IMR-90 (cell line): ENCODE measurements at places on chromosomes 16 and 17. TPM values are rescaled to one million over a fixed set of nuclear protein-coding genes. Genes with fewer than 3 reads are reported as not detected.

- H3K36me3 ChIP-seq = peaks cover 4% of the 10 kb centered on the region
- H3K27me3 ChIP-seq = no peaks in the 10 kb centered on the region
- no peak overlapping the region for H3K27ac ChIP-seq
- H3K4me1 ChIP-seq = peaks cover 28% of the 10 kb centered on the region
Observed at GRCh38 chr17:61413661-61414126, 14.1 kb downstream of the TBX2 start.

The GRB2 gene
- 56.9 and 62.1 TPM in 2 replicates for polyA plus RNA-seq

DNA sequence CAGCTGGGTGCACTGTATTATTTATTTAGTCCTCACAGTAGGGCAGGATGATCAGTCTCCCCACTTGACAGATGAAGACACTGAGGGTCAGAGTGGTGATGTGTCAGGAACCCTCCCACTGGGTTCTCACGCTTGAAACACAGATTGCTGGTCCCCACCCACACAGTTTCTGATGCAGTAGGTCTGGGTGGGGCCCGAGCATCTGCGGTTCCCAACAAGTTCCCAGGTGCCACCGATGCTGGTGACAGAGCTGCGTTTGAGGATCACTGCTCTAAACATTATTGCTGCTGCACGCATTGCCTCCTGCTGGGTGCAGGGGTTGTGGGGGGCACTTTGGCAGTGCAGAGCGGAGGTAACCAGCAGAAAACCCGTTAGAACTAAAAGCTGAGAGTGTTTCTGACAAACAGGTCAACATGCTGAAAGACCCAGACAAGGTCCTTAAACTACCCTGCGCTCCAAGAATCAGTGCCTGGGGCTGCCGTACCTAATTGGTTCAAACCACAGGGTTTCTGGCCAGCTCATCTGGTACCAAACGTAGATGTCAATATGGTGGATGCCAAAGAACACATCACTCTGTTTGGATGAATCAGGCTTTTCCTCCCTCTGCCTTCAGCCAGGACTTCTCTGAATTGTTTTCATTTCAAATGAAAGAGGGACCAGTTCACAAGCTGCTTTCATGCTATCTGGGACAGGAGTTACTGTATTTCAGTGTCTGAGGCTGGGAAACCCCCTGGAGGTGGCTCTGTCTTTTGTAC lies 76.0 kb downstream of the ABCC1 start:
- H3K27me3 ChIP-seq = no peaks in the 10 kb centered on the region
- peaks cover 44% of the 10 kb centered on the region for H3K36me3 ChIP-seq
- H3K4me1 ChIP-seq = peaks cover 60% of the 10 kb centered on the region
- H3K27ac ChIP-seq = peak overlapping the region; percentile 88
- no peak overlapping the region for H3K4me3 ChIP-seq
- DNase-seq = peak; percentile 97

The KRT36 gene
- polyA plus RNA-seq = not detected in 2 replicates

- peak; percentile 56 for DNase-seq
- peaks cover 24% of the 10 kb centered on the region for H3K4me1 ChIP-seq
- H3K27ac ChIP-seq = peak overlapping the region; percentile 73
- H3K36me3 ChIP-seq = no peaks in the 10 kb centered on the region
- peak overlapping the region; percentile 49 for H3K4me3 ChIP-seq
Observed at GRCh38 chr16:4314532-4315185, 1.2 kb upstream of the GLIS2 start.

The NTN1 gene
- polyA plus RNA-seq = 0.07 and 0.11 TPM in 2 replicates

DNA sequence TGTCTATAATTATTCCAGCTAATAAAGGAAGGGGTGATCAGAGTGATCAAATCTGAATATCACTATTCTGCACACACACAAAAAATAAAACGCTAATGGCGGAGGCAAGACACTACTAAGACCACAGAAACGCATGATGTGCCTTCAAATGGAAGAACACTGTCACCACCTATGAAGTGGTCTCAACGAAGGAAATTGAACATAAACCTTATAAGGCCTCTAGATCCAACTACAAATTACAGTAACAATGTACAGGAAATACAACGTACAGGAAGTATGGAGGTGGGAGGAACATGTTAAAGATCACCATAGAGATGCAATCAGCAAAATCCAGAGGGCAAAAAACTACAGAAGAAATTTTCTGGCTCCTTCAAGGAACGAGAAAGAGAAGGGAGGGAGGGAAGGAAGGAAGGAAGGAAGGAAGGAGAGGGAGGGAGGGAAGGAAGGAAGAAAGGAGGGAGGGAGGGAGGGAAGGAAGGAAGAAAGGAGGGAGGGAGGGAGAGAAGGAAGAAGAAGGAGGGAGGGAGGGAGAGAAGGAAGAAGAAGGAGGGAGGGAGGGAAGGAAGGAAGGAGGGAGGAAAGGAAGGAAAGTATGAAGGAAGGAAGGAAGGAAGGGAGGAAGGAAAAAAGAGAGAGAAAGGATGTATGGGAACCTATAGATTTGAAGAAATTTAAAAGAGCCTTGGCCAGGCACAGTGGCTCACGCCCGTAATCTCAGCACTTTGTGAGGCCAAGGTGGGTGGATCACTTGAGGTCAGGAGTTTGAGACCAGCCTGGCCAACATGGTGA lies 3.1 kb upstream of the SGCA start:
- H3K36me3 ChIP-seq = no peaks in the 10 kb centered on the region
- H3K4me1 ChIP-seq = peaks cover 5% of the 10 kb centered on the region; the same call in 1 of the 2 replicates
- no peak for DNase-seq
- no peak overlapping the region for H3K4me3 ChIP-seq
- H3K27ac ChIP-seq = no peak overlapping the region
- H3K27me3 ChIP-seq = no peaks in the 10 kb centered on the region

GRCh38 chr16:24580665-24581064 lies 41.3 kb downstream of the RBBP6 start:
- DNase-seq = peak; percentile 62
- H3K4me3 ChIP-seq = no peak overlapping the region
- no peaks in the 10 kb centered on the region for H3K36me3 ChIP-seq
- peaks cover 3% of the 10 kb centered on the region; the same call in 1 of the 2 replicates for H3K4me1 ChIP-seq
